ENCODE measurements at places on chromosomes 5 and 9.

DNA sequence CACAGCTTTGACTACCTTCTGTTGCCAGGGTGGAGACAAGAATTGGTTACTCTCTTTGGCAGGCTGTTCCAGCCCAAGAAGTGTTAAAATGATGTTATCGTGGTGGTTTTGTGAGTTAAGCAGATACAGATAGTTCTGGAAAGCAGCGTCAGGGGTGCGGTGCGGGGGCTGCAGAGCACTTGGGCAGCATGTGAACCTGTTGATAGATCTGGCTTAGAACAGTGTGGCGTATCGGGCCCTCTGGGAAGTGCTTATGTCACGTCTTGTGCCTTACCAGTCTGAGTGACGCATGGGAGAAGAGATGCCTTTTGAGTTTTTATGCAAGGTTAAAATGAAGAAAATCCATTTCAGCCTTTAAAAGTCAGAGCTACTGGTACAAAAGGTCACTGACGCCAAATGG is 152.5 kb downstream of the PRKACG start:
- DNase-seq = no peak

DNA sequence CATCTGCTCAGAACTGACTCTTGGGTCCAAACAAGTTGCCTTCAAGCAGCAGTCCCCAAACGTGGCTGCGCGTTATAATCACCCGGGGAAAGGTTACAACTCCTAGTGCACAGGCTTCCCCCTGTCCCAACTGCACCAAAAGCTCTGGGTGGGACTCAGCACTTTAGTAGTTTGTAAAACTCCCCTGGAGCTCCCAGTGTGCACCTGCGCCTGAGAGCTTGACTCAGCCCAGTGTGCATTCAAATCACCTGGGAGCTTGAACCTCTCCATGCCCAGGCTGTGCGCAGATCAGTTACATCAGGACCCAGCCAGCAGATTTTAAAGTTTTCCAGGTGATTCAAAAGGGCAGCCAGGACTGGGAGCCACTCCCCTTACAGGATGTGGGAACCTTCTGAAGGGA is 151.4 kb downstream of the COL23A1 start:
- no peak for DNase-seq

DNA sequence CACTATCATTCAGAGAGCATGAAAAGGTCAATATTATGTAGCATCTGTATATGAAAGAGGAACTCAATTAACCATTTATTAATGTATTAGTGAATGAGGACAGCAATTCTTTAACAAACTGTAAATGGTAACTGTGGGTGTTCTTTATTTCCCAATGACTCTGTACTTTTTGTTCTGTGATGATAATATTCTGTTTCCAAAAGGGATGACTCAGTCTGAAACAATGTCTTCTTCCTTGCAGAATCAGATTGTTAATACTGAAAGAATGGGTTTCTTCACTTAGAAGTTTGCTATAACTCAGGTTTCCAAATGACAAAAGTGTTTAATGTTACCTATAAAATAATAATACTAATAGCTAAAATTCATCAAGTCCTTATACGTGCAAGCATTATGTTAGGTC is 1518.7 kb upstream of the WWC1 start:
- DNase-seq = no peak

GRCh38 chr9:91391412-91391811 is 29.7 kb upstream of the AUH start:
- DNase-seq = no peak

- DNase-seq = no peak
Measured at GRCh38 chr5:165138236-165138635, 1632.8 kb downstream of the MAT2B start.

GRCh38 chr9:95218773-95219172 is 98.7 kb downstream of the FANCC start:
- DNase-seq = no peak

DNA sequence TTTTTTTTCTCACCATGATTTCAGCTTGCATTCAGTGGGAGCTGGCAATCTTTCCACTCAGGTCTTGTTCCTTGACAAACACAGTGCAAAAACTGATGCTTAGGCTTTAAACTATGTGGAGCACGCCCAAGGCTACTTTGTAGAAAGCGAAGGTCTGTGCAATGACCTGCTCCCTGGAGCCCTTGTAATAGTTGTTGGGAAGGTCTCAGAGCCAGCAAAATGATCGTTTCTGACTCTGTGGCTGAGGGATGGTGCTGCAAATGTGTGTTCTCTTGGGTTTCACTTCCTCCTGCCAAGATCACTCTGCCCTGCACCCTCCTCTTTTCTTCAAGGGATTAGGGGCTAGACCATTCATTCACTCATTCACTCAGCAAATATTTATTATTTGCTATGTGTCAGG is 249.7 kb upstream of the MAP3K1 start:
- no peak for DNase-seq

GRCh38 chr5:110768138-110768860 is 29.5 kb downstream of the SLC25A46 start:
- no peak for DNase-seq

- DNase-seq = no peak
Measured at GRCh38 chr5:33423018-33423630, 17.6 kb upstream of the TARS1 start.
